Activated naive CD4-positive, alpha-beta T cell (primary cell): ENCODE measurements at places on chromosomes 2 and 18.

- DNase-seq: no peak
Measured at GRCh38 chr2:169073211-169073962, 4.0 kb downstream of the DHRS9 start.

- DNase-seq: no peak
Measured at GRCh38 chr2:22126106-22126505, 1002.3 kb downstream of the TDRD15 start.

GRCh38 chr2:15660491-15661294 is 69.0 kb downstream of the DDX1 start:
- DNase-seq: no peak

DNA sequence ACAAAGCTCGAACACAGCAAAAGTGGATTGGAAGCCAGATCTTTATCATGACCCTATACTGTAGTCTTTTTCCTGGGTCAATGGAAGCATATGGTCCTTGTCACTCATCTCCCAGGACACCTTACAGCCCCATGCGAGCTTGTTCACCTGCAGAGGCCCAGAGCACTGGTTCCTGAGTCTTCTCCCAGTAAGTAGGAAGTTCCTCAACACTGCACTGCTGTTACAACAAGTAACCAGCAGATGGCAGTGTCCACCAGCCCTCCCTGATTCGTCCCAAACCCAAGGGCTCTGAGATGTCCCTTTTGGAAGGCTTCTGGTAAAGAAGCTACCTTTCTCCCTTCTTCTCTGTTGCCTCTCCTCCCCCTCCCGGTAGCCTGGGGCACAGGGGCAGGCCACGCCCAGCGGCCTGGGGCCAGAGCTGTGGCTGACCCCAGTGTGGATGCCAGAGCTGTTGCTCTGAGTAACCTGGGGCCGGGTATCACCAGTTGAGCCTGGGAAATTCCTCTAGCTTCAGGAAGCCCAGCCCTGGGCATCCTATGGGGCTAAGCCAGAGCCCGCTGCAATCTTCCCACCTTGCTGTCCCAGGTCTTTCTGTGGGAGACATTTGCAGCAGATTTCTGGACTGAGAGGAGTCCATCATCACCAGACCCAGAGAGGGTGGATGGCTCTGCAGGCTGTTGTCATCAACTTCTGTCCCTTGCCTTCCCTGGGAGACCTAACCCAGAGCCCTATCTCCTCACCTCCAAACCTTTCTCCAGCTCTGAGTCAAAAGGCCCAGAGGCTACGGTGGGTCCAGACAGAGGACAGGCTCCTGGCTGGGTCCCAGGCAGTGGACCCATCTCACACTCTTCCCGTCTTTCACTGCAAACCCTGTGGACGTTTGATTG is 5.3 kb upstream of the GDF7 start:
- DNase-seq: peak; percentile 7

- no peak for DNase-seq
Measured at GRCh38 chr2:58686776-58687175, 445.7 kb upstream of the FANCL start.

DNA sequence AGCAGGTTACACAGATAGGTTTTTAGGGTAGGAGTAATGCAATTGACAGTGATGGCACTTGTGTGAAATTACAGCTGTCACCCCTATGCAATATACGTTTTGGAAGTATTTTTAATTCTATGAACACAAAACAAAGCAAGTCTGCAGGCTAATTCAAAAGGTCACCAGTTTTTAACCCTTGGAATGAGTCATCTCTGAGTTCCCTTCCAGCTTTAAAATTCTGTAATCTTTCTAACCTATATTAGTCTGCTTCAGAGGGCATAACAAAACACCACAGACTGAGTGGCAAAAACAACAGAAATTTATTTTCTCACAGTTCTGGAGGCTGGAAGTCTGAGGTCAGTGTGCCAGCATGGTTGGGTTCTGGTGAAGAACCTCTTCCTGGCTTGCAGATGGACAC is 596.9 kb upstream of the HNMT start:
- no peak for DNase-seq

DNA sequence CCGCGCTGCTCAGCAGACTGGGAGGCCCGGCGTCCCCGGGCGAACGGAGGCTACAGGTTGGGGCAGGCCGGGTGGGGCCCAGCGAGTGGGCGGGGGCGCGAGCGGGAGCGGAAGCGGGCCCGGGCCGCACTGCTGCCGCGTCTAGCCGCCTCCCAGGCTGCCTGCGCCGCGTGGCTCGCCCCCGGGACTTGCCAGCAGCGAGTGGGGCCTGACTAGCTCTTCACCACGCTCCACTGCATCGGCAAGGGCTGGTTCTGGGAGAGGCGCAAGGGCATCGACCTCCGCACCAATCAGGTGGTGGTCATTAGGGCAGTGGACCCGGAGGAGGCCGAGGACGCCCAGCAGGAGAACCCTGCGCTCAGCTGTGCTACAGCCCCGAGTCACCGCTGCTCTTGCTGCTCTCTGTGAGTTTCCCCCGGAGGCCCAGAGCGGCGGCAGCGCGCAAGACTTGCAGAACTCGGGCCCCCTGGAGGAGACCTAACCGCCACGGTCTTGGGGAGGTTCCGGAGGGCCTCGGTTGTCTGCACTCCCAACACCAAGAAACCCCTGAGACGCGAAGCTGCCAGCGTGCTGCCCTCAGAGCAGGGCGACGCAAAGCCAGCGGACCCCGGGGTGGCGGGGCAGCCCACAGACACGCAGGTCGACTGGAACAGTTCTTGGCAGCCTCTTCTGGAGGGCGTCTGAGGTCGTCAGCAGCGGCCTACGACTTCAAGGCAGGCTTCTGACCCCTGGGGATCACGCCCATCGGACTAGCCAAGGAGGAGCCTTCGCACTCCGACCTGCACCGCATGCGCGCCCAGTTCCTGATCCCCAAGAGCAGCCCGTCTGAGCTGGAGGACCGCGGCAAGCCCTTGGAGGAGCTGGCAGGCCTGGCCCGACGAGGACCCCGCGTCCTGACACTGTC is 27.2 kb upstream of the PTPN2 start:
- no peak for DNase-seq

- no peak for DNase-seq
Measured at GRCh38 chr2:172643142-172643541, 87.3 kb downstream of the PDK1 start.

GRCh38 chr2:170276925-170277629 is 99.1 kb downstream of the MYO3B start:
- DNase-seq: no peak

- DNase-seq: no peak
Measured at GRCh38 chr2:41904459-41904858, 143.4 kb upstream of the PKDCC start.

DNA sequence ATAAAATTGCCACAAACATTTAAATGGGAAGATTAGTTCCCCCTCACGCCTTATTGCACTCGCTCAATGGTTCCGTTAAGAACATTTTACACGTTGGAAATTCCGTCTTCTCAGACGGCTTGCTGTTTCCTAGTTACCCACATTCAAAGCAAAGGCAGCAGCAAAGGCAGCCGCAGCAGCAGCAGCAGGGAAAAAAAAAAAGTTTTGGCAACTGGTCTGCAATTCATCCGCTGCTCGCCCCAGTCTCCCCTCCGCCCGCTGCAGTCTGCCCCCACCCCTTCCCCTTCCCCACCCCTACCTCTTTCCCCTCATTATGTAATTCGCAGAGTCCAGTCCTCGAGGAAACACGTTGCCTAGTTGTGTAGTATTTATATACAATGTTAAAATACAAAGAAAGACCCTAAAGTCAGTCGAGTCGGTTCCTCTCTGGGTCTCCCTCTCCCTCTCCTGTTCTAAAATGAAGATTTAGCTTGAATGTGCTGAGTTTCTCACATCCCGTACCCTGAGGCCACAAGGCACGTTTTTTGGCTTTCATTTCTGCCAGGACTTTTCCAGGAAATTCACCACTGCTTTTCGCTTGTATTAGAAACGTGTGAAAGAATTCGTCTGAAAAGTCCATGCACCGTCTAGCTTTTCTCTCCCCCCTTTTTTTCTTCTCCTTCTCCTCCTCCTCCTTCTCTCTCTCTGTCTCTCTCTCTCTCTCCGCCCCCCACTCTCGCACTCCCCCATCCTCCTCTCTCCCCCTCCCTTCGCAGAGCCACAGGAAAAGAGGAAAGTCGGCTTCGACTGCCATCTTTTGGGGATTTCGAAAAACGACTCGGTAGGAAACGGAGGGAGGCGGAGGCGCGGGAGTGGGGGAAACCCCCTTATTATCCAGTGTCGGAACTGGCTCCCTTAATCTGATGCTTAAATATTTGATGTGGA is 140.0 kb downstream of the MEIS1 start:
- DNase-seq: no peak

DNA sequence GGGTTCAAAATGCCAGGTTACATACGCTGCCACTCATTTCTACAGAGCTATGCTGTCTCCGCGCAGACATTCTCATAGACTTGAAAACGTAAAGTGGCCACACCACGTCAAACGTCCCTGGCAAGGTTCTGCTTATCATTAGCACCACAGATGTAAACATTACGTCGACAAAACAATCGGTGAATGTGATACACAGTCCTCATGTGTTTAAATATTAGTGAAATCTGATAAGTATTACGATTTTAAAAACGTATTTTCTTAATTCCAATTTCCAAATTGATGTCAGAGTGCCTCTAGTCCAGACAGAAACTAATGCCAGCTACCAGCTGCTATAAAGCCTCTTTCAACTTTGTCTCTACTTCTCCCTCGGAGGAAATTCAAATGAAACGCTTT is 1.2 kb downstream of the STK17B start:
- DNase-seq: peak; percentile 24

- no peak for DNase-seq
Measured at GRCh38 chr2:26737221-26737620, 26.9 kb upstream of the SLC35F6 start.

DNA sequence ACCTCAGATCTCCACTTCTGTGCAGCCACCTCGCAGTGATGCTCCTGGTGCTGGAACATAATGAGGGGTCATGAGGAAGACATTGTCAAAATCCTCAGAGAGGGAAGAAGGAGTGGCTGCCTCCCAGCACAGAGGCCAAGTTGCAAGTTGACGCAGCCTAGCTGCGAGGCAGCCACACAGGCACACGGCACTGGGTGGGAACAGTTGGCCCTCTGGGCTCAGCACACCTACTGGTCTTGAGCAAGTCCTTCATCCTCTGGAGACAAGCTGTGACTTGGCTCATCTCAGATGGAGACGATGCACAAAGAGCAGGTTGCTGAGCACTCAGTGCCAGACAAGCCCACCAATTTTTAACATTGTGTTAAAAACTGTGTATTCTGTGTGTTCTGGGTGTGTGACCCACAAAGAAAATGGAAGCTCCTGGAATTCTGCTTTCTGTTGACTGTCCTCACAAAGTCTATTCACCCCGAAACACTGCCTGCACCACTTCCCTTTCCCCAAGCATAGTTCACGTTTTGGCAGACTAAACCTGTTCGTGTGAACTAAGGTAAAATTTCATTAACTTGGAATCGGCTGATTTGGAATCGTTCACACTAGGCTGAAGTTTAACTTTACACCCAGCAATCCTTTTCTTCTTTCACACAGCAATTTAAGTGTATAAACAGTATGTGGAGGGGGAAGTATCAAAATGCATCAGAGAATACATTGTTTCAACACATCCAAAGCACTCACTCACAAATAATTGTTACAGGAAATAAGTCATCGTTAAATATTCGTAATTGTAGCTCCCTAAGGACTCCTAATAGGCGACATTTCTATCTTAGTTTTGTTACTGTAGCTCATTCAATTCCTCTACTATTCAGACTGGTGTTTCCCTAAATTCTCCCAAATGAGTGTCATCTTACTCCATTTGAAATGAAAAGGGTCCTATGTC is 266.6 kb upstream of the ID2 start:
- DNase-seq: no peak

DNA sequence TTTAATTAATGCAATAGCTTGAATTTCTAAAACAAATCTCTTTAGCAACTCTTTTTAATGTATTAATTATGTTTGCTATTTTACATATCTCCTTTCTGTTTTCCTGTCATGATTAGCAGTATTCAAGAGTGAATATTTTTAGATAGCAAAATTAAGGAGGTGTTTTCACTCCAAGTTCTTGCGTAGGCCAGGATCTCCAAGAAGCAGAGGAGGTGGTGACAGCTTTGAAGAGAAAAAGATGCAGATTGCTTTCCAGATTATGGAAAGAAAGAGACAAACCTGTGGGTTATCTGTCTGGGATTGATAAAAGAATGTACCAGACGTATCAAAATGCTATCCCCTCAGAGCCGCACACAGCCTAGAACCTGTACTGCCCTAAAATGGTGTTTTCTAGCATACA is 163.5 kb upstream of the FAM98A start:
- no peak for DNase-seq

- DNase-seq: no peak
Measured at GRCh38 chr2:15446961-15447360, 114.2 kb downstream of the NBAS start.

DNA sequence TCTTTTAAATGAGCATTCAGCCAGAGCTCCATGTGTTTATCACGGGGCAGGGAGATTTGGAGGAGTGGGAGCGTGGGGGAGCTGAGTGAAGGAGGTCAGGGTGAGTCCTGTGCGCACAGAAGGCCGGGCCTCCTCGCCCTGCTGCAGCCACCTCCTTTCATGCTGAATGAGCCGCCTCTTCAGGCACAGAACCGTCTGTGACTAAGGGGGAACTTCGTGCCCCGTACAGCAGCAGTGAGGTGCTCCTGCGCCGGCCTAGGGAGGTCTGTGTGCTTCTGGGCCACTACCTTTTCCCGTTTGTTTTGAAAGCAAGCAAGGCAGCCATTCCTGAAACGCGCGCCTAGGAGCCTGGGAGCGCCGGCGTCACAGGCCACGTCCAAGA is 27.1 kb upstream of the ZNF516 start:
- DNase-seq: no peak

GRCh38 chr2:202221873-202222272 is 16.5 kb downstream of the SUMO1 start:
- DNase-seq: no peak

DNA sequence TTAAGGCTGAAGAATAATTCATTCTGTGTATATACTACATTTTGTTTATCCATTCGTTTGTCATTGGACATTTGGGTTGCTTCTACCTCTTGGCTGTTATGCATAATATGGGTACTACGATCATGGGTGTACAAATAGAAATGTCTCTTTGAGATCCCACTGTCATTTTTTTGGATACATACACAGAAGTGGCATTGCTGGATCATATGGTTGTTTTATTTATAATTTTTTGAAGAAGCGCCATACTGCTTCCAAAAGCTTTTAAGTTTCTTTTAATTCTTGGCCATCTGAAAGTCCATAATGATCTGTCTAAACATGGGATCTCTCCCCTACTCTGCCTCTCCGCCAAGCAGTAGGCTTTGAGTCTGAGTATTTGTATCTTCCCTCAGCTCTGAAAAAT is 18.6 kb downstream of the PPM1B start:
- no peak for DNase-seq

GRCh38 chr2:232376713-232377112 is 1.8 kb upstream of the ALPP start:
- no peak for DNase-seq
